ENCODE measurements at places on chromosomes 1 and 21. TPM values are rescaled to one million over a fixed set of nuclear protein-coding genes. Genes with fewer than 3 reads are reported as not detected.

Gene CGN
- 11.8 TPM for polyA plus RNA-seq

Gene COL6A1
- polyA plus RNA-seq, result 84.5 TPM

Gene PADI4
- polyA plus RNA-seq, result not detected

Gene TDRD5
- polyA plus RNA-seq, result not detected

Gene BARHL2
- not detected for polyA plus RNA-seq

Gene TP73
- polyA plus RNA-seq, result 1.4 TPM

Gene ACTN2
- polyA plus RNA-seq, result 2.2 TPM

Gene WNT3A
- 0.65 TPM for polyA plus RNA-seq

Gene ACKR1
- polyA plus RNA-seq, result not detected

Gene PLOD1
- 22.4 TPM for polyA plus RNA-seq

Gene MTARC2
- polyA plus RNA-seq, result 7.7 TPM

Gene FAM151A
- polyA plus RNA-seq, result not detected

Gene OPTC
- 0.50 TPM for polyA plus RNA-seq

Gene MEX3A
- 19.7 TPM for polyA plus RNA-seq

Gene FCAMR
- not detected for polyA plus RNA-seq

Gene PIK3C2B
- polyA plus RNA-seq, result 4.8 TPM

Gene CERS2
- 83.3 TPM for polyA plus RNA-seq

Gene CNR2
- not detected for polyA plus RNA-seq

Gene AK2
- 121 TPM for polyA plus RNA-seq

Gene KLHDC8A
- 1.7 TPM for polyA plus RNA-seq

Gene SH3BGR
- 16.6 TPM for polyA plus RNA-seq

Gene MYOG
- not detected for polyA plus RNA-seq

Gene RBP7
- 16.7 TPM for polyA plus RNA-seq

Gene SYF2
- 82.6 TPM for polyA plus RNA-seq

Gene FCRL2
- polyA plus RNA-seq, result not detected

Gene NENF
- 60.7 TPM for polyA plus RNA-seq

Gene MTMR11
- polyA plus RNA-seq, result 3.6 TPM

Gene ASAP3
- 28.0 TPM for polyA plus RNA-seq

Gene LEFTY2
- polyA plus RNA-seq, result 8.3 TPM

Gene TCHH
- polyA plus RNA-seq, result 0.42 TPM

Gene LCE3D
- polyA plus RNA-seq, result 0.52 TPM

Gene HUNK
- 1.6 TPM for polyA plus RNA-seq

Gene C1orf185
- not detected for polyA plus RNA-seq

Gene RABGAP1L
- polyA plus RNA-seq, result 136 TPM

Gene USH2A
- 0.03 TPM for polyA plus RNA-seq

Gene LCE1F
- polyA plus RNA-seq, result not detected

Gene SAMSN1
- polyA plus RNA-seq, result 7.9 TPM

Gene CDK18
- polyA plus RNA-seq, result 17.3 TPM

Gene LIN28A
- polyA plus RNA-seq, result 648 TPM

Gene INSRR
- polyA plus RNA-seq, result not detected

Data from GM23338 (cell line).